ENCODE measurements at places on chromosomes 16 and 17.

- no peak for DNase-seq
- no peak overlapping the region for H3K27ac ChIP-seq
- H3K27me3 ChIP-seq: no peaks in the 10 kb centered on the region
- no peaks in the 10 kb centered on the region for H3K36me3 ChIP-seq
Measured at GRCh38 chr16:82650804-82651203, 24.0 kb downstream of the CDH13 start.

GRCh38 chr16:15954814-15955151 lies 5.4 kb downstream of the ABCC1 start:
- H3K36me3 ChIP-seq: no peaks in the 10 kb centered on the region
- no peak overlapping the region for H3K27ac ChIP-seq
- peaks cover 6% of the 10 kb centered on the region for H3K4me1 ChIP-seq
- no peak for DNase-seq
- H3K27me3 ChIP-seq: no peaks in the 10 kb centered on the region

DNA sequence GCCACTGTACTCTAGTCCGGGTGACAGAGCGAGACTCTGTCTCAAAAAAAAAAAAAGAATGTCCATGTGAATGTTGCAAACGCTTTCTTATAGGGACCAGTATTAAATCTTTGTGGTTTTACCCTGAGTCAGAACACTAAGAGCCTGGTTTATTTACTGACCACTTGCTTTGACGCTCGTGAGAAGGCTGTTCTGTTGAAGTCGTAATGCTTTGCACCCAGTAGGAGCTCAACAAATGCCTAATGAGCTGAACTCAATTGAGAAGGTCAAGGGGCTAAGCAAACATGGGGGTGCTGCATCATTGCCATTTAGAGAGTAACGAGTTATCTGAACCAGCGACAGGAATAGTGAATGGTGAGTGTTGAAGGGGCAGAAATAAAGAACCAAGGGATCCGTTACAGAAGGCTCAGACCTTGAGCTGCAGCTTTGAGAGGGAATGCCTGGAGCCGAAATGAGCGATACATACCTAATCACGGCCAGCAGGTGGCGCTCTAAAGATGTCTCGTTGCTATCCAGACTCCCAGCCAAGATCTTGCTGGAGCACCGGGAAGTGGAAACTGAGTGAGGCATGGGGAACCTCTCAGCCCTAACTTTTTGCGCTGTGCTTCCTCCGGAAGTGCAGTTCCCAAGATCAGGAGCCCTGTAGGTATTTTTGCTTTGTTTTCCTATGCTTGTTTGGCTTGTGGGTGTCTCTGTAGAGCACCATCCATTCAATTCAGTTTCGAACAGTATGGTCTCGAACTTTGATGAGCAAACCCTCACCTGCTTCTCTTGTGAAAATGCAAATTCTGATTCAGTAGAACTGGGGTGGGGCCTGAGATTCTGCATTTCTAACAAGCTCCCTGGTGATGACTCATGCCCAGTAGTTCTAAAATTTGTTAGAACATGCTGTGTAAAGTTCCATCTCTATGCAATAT lies 12.6 kb upstream of the RNF222 start:
- no peak overlapping the region for H3K4me3 ChIP-seq
- no peaks in the 10 kb centered on the region for H3K27me3 ChIP-seq
- no peaks in the 10 kb centered on the region for H3K36me3 ChIP-seq
- no peak overlapping the region for H3K27ac ChIP-seq
- DNase-seq: peak; percentile 99

DNA sequence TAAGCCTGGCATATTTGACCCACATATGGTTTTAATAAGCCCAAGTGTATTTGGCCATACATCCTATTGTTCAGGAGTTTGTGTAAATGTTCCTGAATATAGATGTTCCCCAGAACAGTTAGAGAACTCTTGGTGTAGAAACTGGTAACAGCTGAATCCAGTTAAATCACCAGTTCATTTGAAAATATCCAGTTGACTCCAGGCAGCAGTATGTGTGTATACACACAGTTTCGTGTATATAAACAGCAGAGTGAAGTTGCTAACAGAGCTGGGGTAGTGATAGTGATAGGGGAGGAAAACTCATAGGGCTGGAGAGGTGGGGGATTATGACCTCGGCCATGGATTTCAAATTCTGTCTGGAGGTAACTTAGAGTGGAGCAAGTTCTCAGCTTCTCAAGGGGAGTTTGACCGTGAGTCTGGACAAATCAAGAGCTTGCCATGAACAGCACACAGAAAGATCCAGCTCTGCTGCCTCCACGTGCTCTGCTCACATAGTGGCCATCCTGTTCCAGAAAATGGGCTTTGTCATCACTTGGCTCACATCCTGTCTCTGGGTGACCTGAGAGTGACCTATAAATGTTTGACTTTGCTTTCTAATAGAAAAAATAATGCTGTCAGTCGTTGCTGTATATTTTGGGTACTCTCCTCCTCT lies 30.6 kb upstream of the MMD start:
- H3K27ac ChIP-seq: no peak overlapping the region
- no peaks in the 10 kb centered on the region for H3K36me3 ChIP-seq
- H3K27me3 ChIP-seq: no peaks in the 10 kb centered on the region
- H3K4me3 ChIP-seq: no peak overlapping the region
- DNase-seq: no peak

- H3K4me1 ChIP-seq: peaks cover 7% of the 10 kb centered on the region
- H3K27ac ChIP-seq: no peak overlapping the region
- H3K27me3 ChIP-seq: no peaks in the 10 kb centered on the region
- no peak overlapping the region for H3K4me3 ChIP-seq
- no peaks in the 10 kb centered on the region for H3K36me3 ChIP-seq
Measured at GRCh38 chr16:9665851-9666271, 516.4 kb downstream of the GRIN2A start.

DNA sequence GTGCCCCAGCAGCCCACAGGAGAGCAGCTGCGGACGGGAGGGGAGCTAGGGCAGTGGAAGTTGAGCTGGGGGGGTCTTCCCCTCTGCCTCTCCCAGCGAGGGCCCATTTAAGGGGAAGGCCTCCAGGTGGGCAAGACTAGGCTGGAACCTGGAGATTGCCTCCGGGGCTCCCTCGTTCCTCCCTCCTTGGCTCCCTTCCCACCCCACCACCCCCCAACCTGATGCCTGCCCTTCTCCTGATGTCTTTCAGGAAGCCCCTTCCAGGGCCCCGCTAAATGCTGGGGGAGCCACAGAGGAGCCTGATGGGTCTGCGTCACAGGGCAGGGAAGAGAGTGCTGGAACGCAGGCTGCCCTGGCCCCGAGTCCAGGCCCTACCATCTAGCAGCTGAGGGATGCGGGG lies 16.7 kb downstream of the ADGRG1 start:
- no peak overlapping the region for H3K4me3 ChIP-seq
- no peak overlapping the region for H3K27ac ChIP-seq
- H3K27me3 ChIP-seq: no peaks in the 10 kb centered on the region
- H3K4me1 ChIP-seq: no peaks in the 10 kb centered on the region
- H3K36me3 ChIP-seq: no peaks in the 10 kb centered on the region
- no peak for DNase-seq

DNA sequence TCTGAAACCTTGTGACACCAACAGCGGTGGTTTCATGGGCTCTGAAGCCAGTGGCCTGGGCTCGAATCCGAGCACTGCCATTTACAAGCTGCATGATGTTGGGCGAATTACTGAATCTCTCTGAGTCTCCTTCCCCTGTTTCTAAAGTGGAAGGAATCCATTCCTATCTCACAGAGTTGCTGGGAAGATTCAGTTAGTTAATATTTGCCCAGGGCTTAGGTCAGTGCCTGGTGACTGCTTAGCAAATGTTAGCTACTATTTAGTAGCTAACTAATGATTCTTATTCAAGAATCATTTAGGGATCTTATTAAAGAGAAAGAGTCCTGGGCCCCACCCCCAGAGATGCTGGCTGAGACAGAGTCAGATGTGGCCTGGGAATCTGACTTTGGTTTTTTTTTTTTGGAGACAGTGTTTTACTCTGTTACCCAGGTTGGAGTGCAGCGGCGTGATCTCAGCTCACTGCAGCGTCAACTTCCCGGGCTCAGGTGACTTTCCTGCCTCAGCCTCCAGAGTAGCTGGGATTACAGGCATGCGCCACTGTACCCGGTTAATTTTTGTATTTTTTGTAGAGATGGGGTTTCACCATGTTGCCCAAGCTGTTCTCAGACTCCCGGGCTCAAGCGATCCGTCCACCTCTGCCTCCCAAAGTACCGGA lies 33.6 kb upstream of the RAI1 start:
- no peaks in the 10 kb centered on the region for H3K27me3 ChIP-seq
- DNase-seq: no peak
- H3K27ac ChIP-seq: no peak overlapping the region

GRCh38 chr17:1792495-1793446 lies 30.9 kb downstream of the SERPINF1 start:
- H3K4me1 ChIP-seq: no peaks in the 10 kb centered on the region
- H3K36me3 ChIP-seq: peaks cover 14% of the 10 kb centered on the region
- no peak for DNase-seq
- no peak overlapping the region for H3K27ac ChIP-seq
- H3K4me3 ChIP-seq: no peak overlapping the region

DNA sequence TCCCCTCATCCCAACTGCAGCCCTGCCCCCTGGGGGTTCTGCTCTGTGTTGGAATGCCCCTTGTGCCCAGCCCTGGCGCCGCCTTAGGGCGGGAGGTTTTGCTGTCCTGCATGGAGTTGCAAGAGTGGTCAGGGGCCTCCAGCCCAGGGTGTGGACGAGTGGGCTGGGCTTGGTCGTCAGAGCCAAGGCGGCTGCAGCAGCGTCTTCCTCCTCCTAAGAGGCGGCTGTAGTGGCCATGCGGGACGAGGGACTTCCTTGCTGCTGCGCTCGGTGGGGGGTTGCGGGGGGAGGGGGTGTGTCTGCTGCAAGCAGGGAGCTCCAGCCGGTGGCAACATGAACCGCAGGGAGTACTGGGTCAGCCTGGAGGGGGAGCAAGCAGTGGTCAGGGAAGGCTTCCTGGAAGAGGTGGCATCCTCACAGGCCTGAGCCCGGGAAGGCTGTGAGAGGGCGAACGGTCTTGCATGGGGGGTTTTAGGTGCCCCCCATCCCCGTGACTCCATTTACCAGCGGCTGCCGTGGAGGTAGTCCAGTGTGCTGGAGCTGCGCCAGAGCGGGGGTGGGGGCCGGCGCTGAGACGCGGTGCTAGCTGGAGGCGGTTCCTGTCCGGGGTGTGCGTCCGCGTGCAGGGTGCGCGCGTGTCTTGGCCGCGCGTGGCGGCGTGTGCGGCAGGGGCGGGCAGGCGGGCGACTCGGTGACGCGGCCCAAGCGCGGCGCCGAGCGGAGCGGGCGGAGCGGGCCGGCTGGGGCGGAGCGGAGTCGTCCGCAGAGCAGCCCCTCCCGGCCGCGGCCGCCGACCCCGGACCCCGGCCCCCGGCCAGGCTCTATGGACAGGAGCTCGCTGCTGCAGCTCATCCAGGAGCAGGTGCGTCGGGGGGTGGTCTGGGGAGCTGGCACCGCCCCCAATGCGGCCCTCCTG lies at the start of gene RHBDL1:
Gene RHBDL1, plus strand, starts transcription at position 704 of the 916 bp plus-strand sequence. Its CDS starts 120 bp downstream, at position 824.
- H3K27ac ChIP-seq: no peak within 1 kb of the TSS
- H3K4me1 ChIP-seq: no peaks in the 10 kb centered on the region
- H3K36me3 ChIP-seq: peaks cover 29% of the 10 kb centered on the region

DNA sequence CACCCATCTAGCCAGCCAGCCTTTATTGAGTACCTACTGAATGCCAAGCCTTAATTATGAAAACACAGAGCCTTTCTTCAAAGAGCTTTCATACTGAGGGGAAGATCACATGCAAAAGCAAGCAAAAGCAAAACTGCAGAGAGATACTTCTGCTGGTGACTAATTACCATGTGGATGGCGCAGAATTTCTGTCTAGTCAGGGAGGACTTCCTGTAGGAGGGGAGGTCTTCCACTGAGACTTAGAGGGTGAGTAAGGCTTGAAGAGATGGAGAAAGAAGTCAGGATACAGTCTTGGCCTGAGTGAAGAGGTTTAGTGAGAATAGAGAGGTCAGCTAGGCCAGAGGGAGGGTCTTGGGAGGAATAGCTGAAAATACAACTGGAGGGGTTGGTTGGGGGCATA lies 53.9 kb upstream of the CCL2 start:
- H3K4me1 ChIP-seq: no peaks in the 10 kb centered on the region
- no peaks in the 10 kb centered on the region for H3K27me3 ChIP-seq
- H3K27ac ChIP-seq: no peak overlapping the region
- no peaks in the 10 kb centered on the region for H3K36me3 ChIP-seq

DNA sequence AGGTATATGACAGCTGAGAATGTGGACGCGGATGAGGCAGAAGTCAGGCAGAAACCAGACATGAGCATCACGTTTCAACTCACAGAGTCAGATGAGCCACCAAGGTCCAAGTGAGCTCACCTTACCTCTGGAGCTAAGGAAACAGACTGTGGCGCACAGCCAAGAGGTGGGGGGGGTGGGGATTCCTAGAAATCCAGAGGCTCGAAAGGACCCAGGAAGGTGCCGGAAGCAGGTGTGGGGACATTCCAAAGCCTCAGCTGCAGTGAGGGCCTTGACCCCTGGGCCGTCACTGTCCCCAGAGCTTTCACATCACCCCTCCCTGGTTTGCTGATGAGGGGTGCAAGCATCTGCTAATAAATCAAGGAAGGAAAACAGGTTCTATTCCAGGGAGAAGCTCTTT lies 29.3 kb upstream of the RCVRN start:
- no peak overlapping the region for H3K27ac ChIP-seq
- H3K36me3 ChIP-seq: no peaks in the 10 kb centered on the region

DNA sequence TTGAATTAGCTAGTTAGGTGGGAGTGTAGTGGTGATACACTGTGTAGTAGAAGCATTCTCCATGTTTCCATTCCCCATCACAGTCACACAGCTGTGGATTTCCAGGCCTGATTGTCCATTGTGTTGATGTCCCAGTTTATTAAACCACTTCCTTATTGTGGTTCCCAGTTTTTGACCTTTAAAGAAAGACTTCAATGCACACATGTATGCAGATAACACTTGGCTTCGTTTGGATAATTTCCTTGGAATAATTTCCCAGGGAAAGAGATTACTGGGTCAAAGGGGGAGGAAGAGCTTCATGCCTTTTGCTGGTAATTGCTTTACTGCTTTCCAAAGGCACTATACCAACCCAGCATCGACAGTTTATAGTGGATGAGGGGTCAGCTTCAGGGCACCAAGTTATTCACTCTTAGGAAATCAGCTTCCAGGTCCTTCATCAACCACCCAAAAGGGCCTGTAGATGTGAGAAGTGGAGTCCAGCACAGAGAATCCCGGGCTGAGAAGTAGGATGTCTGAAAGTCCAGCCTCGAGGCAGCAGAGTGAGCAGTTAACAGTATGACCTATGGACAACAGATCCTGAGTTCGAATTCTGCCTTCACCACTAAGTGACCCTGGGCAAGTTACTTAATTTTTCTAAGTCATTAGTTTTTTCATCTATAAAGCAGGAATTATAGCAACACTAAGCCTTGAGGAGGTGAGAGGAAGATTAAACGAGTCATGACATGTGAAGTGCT lies 31.3 kb upstream of the TNS4 start:
- H3K4me1 ChIP-seq: no peaks in the 10 kb centered on the region
- no peak overlapping the region for H3K4me3 ChIP-seq
- DNase-seq: peak; percentile 44
- H3K27me3 ChIP-seq: no peaks in the 10 kb centered on the region

Measured in endodermal cell (in vitro differentiated cells).